ENCODE measurements at places on chromosomes 4 and X. TPM values are rescaled to one million over a fixed set of nuclear protein-coding genes. Genes with fewer than 3 reads are reported as not detected.

- DNase-seq = no peak
Measured at GRCh38 chrX:115023139-115023538, 5.7 kb upstream of the IL13RA2 start.

DNA sequence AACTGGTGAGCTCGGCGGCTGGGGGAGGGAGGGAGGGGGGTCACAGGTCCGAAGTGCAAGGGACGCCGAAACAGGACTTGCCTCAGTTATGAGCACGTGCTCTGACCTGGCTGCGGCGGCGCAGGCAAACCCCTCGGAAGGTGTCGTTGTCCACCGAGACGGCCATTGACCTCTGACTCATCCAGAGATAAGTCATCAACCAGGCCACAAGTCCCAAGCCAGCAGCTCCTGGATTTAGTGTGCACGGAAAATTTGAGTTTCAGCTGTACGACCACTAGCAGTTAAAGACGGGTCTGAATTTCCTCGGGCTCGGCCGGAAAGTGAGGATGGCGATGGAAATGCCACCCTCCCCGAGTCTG, 674 bp downstream of the SH3D19 start:
- DNase-seq = peak; percentile 79

- no peak for DNase-seq
Measured at GRCh38 chrX:39753293-39753996, 344.3 kb downstream of the BCOR start.

DNA sequence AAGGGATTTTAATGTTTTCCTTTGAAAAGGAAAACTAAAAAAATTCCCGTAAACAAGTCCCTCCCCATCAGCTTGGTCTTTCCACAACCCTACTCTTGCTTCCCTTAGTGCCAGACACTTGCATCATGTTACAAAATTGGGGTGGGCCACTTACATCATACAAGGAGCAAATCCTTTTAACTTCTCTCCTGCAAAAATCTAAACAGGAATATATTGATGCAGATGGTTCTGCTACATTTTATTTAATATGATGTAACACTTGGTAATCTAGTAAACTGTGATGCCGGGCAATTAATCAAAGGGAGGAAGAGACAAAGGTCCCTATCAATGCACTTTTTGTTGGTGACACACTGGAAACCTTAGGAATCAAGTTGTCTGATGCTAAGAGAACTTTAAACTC, 125.3 kb downstream of the UBE2K start:
- DNase-seq = no peak

DNA sequence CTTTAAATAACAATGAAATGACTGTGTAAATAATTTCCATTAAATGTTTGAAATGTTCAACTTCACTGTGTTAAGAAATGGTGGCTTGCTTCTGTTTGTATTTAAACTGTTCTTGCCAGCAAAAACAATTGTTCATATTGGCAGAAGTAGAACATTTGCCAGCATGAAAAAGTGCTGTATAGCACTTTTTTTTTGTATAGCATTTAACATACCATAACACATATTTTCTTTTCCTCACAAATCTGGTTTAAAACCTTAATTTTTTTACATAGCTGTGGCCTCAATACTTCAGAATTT, 94.1 kb downstream of the COX18 start:
- no peak for DNase-seq

DNA sequence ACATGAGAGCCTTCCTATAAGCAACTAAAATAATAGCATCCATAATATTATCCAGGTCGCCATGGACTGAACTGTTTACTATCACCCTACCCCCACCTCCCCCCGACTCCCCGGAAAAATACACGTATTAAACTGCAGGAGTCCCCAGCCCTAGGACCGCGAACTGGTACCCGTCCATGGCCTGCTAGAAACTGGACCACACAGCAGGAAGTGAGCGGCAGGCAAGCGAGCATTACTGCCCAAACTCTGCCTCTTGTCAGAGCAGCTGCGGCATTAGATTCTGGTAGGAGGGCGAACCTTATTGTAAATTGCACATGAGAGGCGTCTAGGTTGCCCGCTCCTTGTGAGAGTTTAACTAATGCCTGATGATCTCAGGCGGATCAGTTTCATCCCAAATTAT, 405.8 kb upstream of the ADGRL3 start:
- no peak for DNase-seq

GRCh38 chr4:26257850-26258249, 63.0 kb upstream of the RBPJ start:
- DNase-seq = no peak

GRCh38 chrX:140433582-140433981, 71.3 kb downstream of the SOX3 start:
- DNase-seq = no peak

MAGEA11 gene
- not detected for total RNA-seq

CCNG2 gene
- 214 TPM for total RNA-seq

CCNB3 gene
- 0.09 TPM for total RNA-seq

Data from neural progenitor cell (in vitro differentiated cells).